Stimulated activated CD8-positive, alpha-beta memory T cell treated with anti-CD3 and anti-CD28 coated beads, Interleukin-4, amount 100 ng/mL, for 1 hour (primary cell): ENCODE measurements at places on chromosomes 3 and 15.

DNA sequence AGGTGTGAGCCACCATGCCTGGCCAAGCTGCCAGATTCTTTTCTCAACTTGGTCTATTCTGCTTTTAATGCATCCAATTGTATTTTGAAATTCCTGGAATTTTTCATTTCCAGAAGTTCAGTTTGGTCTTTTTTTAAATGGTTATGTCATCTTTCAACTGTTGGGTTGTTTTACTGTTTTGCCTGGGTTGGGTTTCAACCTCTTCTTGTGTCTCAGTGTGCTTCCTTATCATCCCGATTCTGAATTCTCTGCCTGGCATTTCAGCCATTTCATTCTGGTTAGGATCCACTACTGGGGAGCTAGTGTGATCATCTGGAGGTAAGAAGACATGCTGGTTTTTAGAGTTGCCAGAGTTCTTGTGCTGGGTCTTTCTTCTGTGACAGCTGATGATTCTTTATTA lies 61.5 kb downstream of the LRRC49 start:
- DNase-seq: no peak

DNA sequence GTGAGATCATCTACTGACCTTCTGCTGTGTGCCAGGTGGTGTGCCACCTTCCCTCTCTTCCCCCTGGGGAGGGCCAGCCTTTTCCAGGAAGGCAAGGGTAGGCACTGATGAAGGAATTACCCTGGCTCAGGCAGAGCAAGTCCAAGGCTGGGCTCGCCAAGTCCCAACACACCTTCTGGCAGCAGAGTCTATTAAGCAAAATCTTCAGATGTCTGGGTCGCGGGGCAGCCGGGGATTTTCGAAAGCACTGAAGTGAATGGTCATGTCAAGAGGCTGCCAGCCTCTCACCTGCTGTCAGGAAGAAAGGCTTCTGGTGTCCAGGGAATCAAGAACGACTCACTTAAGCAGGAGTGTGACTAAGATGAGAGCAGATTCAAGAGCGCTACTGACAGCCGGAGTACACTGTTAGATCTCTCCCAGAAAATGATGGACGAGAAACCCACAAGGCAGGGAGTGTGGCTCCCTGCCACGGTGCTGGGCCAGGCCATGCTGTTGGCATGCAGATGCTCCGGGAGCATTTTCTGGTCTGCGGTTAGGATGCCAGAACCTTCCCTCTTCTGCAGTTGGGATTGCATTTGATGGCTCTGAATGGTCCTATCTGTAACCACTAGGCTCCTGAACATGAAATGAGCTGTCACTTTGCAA lies 479.8 kb downstream of the SHQ1 start:
- DNase-seq: no peak

- DNase-seq: no peak
These were observed 391.0 kb downstream of the NSUN3 start for GRCh38 chr3:94453864-94454263.

- DNase-seq: no peak
These were observed 22.9 kb upstream of the SLC4A7 start for GRCh38 chr3:27507111-27507510.

DNA sequence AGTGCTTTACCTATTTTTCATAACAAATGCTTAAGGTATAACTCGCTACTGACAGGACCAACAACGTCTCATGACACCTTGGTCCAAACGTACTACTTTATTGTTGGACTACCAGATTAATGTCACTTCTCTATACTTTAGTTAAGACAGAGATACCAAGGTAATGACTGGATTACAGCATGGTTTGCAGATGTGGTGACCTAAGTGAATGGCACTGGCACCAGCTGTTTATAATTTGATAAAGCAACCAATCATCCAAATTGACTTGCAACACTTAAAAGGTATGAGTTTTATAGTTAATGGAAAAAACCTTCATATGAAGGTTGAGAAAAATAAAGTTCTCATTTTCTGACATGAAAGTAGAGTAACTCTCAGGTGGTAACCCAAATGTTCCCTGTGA lies 209.0 kb downstream of the NEK10 start:
- DNase-seq: no peak

GRCh38 chr3:161852744-161853143 lies 356.1 kb downstream of the OTOL1 start:
- DNase-seq: no peak

DNA sequence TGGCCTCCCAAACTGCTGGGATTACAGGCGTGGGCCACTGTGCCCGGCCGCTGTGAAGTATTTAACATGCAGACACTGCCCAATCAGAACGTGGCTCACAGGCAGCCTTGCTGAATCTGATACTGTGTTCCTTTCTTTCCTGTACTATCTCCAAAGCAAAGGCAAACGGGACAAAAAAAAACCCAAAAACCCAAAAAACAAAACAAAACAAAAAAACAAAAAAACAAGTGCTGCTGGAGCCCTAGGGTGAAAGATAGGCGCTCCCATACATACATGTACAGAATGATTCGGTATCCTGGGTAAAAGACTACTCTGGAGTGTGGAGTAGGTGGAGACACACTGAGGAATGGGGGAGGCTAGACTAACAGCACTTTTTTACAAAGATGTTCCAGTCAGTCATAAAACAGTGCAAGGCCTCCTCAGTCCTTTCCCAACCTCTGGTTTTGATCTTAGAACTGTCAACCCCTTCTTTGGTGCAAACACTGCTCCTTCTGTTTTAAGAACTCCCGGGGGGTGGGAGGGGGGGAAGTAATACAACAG lies 7.7 kb upstream of the MAP1A start:
- DNase-seq: no peak

DNA sequence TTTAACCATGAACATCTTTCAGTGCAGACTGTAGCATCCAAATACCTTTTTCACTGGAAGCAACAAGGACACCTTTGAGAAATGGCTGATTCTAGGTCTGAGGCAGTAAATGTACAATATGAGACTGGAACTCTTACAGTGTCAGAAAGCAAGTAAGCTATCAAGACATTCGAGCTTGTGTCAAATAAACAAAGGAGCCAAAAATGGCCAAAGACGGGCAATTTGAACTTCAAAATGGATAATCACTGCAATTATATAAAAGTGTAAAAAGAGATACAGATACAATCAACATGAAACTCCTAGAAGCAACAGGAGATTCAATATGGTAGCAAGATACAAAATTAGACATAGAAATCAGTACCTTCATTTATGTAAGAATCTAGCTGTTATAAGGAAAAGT lies 138.5 kb upstream of the CCDC54 start:
- no peak for DNase-seq

- DNase-seq: no peak
These were observed 156.3 kb downstream of the HCN4 start for GRCh38 chr15:73212424-73212823.

DNA sequence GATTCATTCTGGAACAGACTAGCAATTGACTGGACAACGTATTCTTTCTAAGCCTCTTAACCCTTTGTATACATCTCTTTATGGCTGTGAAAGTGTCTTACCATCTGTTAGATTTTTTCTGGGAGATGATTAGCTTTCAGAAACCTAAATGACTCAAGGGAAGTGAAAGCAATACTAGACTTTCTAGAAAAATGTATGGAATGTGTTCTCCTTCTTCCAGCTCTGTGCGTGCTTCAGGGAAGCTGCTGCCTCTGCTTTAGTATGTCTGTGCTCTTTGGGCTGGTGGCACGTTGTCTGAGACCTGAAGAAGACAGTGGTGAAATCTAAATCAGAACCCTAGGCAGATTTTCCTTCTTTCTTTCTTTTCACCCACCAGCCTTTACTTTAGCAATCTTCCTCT lies 89.5 kb downstream of the ITPR1 start:
- no peak for DNase-seq

GRCh38 chr3:15305359-15305844 lies 27.0 kb downstream of the SH3BP5 start:
- DNase-seq: no peak

DNA sequence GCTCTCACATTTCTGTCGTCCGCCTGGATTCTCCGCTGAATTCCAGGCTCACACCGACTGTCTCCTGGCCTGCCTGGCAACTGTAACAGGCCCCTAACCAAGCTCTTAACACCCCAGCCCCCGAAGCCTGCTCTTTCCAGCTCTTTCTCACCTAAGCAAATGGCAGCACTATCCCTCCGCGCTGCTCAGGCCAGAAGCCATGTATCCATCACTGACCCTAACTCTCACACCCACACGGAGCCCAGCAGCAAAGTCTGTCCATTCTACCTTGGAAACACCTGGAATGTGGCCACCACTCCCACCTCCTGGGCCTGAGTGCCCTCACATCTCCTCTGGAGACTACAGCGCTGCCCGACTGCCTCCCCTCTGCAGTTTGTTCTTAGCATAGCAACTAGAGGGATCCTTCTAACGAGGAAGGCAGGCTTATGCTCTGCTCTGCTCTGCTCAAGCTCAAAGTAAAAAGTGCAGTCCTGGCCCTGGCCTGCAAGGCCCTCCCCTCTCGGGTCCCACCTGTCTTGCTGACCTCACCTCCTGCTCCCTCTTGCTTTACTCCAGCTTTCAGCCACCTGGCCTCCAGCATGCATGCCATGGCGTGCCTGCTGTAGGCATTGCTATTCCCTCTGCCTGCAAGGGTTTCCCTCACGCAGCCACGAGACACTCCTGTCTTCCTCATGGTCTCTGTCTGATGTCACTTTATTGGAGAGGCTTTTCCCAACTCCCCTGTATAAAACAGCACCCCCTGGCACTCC lies 27.2 kb downstream of the FEM1B start:
- no peak for DNase-seq

DNA sequence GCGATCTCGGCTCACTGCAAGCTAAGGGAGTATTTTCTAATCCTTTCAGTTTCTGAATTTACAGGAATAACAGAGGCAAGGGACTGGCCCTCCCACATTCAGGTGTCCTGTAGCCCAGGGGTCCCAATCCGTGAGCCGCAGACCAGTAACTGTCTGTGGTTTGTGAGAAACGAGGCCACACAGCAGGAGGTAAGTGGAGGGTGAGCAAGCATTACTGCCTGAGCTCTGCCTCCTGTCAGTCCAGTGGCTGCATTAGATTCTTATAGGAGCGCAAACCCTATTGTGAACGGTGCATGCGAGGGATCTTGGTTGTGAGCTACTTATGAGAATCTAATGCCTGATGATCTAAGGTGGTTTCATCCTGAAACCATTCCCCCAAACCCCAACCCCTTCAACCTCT lies 5.0 kb upstream of the IL17RC start:
- DNase-seq: no peak

DNA sequence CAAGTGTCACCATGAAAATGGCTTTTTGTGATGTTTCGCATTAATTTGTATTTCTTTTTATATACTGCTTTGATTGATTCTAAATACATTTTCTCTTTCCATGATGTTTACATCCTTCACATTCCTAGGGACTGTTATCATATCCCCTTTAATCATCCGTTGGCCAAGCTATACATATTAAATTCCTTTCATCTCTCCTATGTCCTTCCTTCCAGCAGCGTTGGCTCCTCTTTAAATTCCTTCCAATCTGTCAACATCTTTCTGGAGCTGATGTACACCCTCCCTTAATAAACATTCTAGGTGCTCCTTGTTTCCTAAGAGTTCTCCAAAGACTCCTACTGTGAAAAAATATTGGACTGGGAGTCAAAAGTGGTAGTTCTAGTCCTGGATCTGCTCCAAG lies 87.8 kb downstream of the IGF2BP2 start:
- no peak for DNase-seq

GRCh38 chr15:44813231-44813630 lies 76.9 kb downstream of the TRIM69 start:
- DNase-seq: no peak

DNA sequence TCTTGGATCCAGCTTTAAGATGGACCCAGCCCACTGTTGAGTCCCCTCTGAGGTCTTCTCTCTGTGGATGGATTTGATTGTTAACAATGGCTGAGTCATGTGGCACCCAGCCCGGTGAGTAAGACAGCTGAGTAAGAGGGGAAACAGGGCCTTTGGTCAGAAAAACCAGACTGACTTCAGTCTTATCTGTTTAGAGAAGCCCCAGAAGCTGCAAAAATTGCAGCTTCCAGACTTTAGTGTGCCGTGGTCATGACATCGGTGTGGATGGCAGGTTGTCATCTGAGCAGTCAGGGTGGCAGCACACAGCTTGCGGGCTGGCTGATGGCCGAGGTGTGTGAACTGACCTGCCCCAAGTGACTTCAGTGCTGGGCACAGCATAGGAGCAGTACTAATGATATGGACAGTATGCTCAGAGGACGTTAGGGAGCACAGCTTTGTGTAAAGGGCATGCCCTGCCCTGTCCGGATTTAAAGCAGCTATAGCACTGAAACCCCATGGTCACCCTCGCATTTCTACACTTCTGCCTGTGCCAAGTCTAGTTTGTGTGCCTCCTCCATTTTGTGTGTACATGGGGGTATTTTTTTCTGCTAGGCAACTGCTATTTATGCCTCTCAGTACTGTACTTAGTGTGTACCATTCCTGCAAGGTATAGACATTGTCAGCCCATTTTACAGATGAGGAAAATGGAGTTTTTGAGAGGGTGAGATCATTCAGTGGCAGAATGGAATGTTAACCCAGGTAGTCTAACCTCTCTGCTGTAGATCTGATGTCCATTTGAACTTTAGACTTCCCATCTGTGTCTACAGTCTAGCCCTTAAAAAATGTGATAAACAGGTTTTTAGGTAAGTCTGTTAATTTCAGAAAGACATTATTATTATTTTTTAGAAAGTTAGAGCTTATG lies 44.4 kb downstream of the FLNB start:
- DNase-seq: no peak

GRCh38 chr3:179615458-179616173 lies 11.0 kb downstream of the NDUFB5 start:
- DNase-seq: no peak
